ELF-1 (cell line): ENCODE measurements at places on chromosomes 13 and 19.

- DNase-seq = no peak
These were observed 10.6 kb upstream of the NUP62 start for GRCh38 chr19:49939721-49940481.

- no peak for DNase-seq
These were observed 14.5 kb downstream of the ARHGEF7 start for GRCh38 chr13:111129465-111130115.

- DNase-seq = no peak
These were observed 5.8 kb downstream of the AKAP11 start for GRCh38 chr13:42277618-42278276.

DNA sequence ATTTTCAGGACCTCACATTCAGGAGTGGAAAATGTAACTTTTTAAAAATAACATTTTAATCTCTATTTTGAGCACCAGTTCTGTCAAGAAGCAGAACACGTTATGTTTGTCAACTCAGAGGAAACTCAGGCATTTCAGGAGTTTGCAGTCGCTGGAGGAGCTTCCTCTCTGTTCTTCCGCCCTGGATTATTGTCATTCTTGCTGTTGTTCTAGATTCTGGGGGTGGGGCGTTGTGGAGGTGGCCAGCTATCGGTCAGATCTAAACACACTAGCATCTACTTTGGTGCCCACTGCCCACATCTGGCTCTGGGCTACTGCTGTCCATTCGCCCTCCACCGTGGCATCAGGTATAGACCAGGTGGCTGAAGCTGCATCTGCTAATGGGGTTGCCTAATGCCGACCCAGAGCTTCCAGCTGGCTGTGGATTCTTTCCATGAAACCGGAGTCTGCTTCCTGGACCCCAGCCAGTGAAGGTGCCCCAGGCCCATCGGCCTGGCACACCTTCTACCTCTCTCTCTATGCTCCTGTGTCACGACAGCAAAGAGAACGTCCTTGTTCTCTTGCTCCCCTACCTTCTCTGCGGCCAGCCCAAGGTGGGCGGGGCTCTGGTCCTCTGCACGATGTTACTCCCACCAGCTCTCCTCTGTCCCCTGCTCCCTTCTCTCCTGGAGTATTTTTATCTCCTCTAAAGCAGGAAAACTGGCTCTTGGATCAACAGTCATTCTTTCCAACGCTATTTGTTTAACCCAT lies 36.7 kb upstream of the DGKH start:
- DNase-seq = peak; percentile 30

DNA sequence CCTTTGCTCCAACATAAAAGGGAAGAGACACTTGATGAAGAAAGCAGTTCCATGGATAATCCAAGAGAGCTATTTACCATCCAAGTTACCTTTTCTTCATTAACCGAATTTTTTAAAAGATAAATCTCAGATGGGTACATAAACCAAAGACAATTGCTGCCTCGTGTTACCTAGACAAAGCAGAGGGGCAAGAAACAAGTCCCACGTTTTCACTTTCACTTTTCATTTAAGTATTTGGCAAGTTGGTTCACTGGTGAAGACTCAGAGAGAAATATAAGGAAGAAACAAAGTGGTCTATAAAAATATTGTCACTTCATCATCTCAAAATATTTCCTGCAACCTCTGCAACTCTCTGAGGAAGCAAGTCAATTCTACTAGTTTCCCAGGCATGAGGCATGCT lies 446.1 kb downstream of the FGF14 start:
- DNase-seq = no peak

DNA sequence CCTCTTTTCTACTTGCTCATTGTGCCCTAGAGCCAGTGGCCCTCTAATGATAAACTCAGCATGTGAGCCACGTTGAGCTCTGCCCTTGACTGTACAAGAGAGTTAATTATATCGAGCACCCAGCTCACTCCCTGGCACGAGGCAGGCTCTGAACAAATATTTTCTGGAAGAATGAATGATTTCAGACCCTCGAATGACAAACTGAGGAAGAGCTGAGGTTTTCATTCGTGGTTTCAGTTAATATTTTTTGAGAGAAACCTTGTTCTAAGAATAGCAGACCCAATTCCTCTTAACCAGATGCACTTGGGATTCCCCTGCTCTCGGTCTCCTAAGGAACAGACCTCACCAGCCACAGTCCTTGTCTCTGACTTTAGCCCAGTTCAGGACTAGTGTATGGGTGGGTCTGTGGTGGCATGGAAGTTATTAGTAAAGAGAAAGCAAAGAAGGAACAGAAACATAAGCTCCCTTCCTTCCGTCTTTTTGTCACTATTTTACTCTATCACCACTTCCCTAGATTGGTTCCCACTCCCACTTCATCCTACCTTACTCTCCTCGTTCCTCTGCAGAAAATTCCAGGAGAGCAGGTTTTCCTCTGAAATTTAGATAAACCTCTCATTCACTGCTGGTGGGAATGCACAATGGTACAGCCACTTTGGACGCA lies 22.1 kb upstream of the WDFY2 start:
- no peak for DNase-seq

DNA sequence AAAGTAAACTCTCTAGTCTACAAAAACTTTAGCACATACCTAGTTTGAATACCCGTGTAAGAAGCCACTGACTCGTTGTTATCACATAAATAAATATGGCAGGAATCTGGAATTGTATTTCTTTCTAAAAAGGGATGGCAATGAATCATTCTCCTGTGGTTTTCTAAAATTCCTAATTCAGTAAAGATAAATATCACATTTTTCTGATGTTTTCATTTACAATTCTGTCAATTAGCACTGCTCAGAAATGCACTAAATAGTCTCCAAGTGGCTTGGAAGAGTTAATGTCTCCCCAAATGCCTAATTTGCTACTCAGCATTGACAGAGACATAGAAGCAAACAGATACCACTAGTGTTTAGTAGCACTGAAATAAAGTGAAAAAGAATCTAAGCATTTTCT lies 547.7 kb upstream of the SLITRK1 start:
- DNase-seq = no peak

- DNase-seq = no peak
These were observed 151.3 kb upstream of the ATXN8OS start for GRCh38 chr13:69956349-69956748.

DNA sequence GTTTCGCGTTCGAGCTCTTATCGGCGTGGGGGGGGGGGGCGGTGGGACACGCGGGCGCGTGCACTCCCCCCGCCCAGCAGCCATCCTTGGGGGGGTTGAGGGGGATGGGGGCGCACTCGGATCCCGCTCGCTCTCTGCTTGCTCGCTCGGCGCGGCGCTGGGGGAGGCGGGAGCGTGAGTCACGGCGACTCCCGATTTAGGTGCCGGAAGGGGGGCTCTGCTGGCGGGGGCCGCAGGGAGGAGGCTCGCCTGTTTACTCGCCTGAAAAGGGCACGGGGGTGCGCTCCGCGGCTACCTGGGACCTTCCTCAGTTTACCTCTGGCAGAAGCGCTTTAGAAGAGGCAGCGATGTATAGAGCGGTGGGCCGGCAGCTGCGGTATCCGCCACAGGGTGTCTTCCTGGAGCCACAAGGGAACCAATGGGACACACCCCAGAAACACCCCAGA lies 1.1 kb upstream of the PDE4A start:
- no peak for DNase-seq

- no peak for DNase-seq
These were observed 1.9 kb upstream of the PLPPR3 start for GRCh38 chr19:823565-824121.
